ENCODE measurements at places on chromosomes 12 and 14.

- DNase-seq: no peak
Observed at GRCh38 chr12:132222096-132222807, 78.0 kb downstream of the NOC4L start.

DNA sequence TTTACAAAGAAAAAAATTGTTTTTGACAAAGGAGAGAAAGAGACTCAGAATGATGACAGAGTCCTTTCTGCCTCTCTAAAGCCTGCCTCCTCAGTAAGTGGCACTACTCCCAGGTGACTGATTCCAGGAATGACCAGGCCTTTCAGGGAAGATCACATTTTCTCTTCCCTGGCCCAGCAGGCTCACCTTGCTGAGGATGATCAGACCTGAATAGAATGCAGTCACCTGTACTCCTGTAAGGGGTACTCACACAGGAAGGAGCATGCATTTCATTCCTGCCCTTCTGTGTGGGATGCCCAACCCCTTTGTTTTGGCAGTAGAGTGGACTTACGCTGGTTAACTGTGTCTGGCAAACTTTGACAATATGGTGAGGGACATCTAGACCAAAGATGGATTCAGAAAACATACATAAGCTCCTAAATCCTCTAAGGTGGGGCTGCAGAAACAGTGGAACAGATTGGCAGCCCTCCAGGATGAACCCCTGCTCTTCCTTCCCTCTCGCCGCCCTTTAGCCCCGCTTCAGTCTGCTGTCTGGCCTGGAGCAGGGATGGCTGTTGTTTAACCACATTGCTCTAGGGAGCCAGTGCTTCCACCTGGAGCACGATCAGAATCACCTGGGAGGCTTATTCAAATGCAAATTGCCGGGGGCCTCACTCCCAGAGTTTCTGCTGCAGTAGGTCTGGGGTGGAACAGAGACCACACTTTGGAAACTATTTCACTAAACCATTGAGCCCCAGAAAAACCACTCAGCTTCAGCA is 29.8 kb downstream of the ERG28 start:
- DNase-seq: no peak

GRCh38 chr12:88553941-88554658 is 26.2 kb downstream of the KITLG start:
- DNase-seq: no peak

- no peak for DNase-seq
Observed at GRCh38 chr12:131034631-131035244, 81.0 kb downstream of the ADGRD1 start.

DNA sequence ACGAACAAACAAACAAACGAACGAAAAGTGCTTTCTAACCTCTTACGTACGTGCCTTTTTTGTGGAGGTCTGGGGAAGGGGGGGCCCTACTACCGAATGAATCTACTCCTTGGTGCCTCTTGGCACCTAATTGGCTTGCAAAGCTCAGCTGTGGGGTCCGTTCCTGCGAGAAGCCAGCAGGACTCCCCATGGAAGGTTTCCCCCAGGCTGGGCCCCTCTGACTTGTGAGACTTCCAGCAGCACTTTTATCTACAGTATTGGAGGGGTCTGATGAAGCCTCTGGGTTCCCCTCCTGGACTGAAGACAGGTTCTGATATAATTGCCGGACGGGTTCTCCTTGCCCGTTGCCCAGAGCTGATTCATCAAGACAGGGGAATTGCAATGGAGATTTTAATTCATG is 1.2 kb upstream of the TMEM106C start:
- DNase-seq: no peak

DNA sequence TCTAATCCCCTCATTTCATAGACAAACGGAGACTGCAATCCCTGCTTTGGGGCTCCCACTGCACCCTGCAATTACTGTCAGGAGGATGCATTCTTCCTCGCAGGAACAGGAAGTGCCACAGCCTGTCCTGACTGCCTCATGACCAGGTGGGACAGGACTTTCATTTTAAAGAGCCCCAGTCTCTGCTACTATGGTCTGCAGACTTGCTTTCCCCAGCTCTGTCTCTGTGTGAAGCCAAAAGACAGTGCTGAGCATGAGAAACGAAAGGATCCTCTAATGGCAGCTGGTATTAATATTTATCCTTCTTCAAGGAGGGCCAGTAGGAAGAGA is 60.0 kb upstream of the PNMA1 start:
- no peak for DNase-seq

DNA sequence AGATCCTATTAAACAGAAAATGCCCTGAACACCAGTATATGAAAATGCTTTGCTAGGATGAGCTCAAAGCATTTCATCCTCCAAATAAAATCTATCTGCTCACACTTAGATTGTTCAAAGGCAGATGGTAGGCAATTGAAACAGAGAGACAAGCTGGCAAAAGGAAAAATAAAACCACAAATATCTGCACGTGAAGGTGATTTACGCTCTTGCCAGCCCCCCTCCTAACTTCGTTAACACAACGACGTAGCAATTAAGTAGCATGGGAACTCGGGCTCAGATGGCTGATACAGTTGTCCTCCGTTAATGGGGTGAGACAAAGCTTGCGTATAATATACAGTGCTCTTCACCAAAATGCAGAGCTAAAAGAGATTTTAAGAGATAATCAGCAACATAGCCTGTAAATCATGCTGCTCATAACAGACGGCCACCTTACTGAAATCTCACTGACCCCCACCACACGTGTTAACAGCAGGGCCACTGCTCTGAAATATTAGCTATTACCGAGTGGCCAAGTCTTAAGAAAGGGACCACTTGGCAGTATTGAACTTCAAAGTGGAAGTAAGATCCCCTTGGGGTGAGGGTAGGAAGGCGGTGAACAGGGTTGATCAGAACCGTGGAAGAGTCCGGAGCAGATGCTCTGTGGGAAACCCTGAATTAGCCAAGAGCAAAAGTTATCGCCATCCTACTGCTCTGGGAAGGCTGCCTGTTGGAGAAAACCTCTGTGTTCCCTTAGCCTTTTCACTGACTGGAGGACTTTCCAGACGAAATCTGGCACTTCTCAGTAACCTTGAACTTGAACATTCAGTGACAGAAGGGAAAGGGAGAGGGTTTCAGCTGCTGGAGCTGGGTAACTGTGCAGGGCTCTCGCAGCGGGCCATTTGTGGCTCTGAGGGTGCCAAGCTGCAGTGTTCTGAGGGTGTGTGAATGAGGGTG is 23.1 kb downstream of the ETV6 start:
- DNase-seq: no peak

GRCh38 chr12:53561590-53561953 is 54.3 kb upstream of the NPFF start:
- no peak for DNase-seq

DNA sequence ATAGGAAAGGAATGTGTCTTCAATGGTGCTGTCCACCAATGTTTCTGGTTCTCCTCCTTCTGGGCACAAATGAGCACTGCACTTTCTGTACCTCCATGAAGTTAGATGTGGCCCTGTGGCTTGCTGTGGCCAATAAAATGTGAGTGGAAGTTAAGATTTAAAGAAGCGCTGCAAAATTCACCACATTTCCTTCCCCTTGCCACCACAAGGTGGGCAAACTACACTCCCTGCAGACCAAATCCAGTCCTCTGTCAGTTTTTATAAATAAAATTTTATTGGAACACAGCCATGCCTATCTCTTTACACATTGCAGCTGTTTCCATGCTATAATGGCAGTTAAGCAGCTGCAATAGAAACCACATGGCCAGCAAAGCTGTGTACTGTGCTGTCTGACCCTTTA is 141.4 kb upstream of the TMPO start:
- no peak for DNase-seq

- DNase-seq: no peak
Observed at GRCh38 chr14:78848234-78848820, 678.2 kb downstream of the NRXN3 start.

DNA sequence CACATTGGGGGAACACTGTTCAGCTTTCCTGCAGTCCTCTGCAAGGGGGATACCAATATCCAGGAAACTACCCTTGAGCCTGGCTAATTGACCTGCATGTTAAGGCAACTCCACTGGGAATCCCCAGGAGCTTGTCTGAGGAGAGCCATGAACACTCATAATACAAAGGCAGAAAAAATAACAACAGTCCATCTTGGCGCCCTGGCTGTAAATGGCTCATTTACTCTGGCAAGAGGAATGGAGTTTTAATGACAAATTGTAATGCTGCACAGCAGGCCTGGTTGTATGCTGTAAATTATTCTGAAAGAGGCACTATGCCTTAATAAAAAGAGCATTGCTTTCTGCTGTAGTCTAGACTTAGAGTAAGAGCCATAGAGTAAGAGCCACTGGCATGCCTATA is 58.3 kb downstream of the SLC8A3 start:
- no peak for DNase-seq

- no peak for DNase-seq
Observed at GRCh38 chr14:75491376-75491978, 30.8 kb upstream of the BATF start.

DNA sequence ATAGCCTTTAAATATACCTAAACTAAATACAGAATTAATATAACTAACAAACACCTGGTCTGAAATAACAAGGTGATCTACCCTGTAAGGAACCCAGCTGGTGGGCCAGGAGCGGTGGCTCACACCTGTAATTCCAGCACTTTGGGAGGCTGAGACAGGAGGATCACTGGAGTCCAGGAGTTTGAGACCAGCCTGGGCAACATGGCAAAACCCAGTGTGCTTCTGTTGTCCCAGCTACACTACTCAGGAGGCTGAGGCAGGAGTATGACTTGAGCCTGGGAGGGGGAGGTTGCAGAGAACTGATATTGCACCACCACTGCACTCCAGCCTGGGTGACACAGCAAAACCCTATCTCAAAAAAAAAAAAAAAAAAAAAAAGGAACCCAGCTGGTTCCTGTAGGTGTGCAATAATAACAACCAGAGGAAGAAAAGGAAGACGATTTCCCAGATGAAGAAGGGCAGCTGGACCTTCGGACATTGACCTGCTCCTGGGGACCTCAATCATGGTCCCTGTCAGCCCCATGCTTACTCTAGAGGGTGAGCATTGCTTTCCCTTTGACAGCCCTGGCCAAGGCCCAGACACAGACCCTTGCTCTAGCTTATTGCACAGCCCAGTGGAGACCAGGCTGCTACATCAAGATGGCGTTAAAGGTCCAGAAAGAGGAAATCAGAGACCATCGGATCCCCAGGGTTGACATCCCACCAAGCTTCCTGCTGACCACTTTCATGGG is 5.4 kb downstream of the FOS start:
- DNase-seq: peak; percentile 64

GRCh38 chr14:37201724-37202123 is 4.0 kb downstream of the MIPOL1 start:
- DNase-seq: no peak

DNA sequence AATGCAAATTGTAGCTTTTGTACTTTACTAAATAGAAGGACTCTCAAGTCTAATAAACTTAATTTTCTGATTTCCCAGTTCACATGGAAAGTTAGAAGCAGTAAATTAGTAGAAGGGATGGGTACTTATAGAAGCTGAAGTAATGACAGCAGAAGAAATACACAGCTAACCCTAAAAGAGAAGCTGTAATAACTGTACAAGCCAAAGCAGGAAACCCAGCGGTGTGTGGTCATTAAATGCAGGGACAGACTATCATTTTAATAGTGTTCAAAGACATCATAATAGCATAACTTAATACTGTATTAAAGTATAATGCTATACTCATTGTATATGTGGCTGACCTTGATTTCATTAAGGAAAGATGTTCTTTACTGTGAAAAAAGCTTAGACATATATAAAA is 74.9 kb downstream of the PCNX1 start:
- no peak for DNase-seq

DNA sequence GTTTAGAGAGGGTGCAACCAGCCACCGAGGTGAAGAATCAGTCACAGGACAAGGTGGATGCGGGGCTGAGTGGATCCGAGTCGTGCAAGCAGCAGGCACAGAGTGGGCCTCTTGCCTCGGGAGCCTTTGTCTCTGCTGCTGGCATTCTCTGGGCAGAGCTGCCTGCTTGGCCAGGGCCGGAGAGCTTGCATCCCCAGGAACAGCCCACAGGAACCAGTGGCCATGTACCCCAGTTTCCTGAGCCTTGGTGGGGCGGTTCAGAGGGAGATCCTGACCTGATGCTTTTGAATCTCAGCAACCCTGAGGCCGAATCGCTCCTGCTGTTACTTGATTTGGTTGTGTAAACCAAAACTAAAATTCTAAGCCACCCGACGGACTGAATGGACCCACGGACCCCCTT is 50.1 kb upstream of the EIF5 start:
- no peak for DNase-seq

GRCh38 chr12:4228122-4228580 is 45.4 kb upstream of the CCND2 start:
- no peak for DNase-seq

DNA sequence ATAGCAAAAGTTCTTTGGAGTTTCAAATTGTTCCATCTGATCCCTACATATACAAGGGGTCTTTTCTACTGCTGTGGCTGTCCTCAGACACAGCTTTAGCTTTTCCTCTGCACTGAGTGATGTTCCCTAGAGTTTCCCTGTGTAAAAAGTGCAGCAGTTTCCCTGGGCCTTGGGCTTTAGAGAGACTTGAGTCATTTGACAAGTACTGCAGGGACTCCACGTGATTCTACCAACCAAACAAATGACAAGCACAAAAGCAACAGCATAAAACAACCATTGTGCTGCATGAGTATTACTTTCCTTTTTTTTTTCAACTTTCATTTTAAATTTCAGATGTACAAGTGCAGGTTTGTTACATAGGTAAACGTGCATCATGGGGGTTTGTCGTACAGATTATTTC is 272.8 kb downstream of the PDZRN4 start:
- DNase-seq: no peak

- DNase-seq: peak; percentile 96
Observed at GRCh38 chr12:114684098-114684869, at the start of gene TBX3. TBX3 (minus strand) TSS chr12:114684175; CDS start chr12:114683200, 975 bp downstream.

DNA sequence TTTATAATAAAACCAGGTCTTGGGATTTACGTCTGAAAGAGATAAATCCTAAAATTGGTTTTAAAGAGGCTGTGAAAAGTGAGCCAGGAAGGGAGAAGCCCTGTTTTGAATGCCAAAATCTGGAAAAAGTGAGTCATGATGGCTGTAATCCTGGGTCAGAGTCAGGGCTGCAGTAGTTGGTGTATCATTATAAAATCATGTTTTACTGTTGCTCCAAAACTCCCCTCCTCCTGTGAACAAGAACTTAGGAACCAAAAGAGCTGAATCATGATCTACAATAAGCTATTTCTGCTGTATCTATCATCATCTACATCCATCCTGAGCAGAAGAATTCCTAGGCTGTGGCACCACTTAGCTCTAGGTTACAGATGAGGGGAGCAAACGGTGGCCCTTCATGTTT is 79.3 kb downstream of the LMO3 start:
- no peak for DNase-seq

GRCh38 chr14:75980856-75981255 is 939 bp downstream of the TGFB3 start:
- no peak for DNase-seq

All from right forelimb (tissue), 1 donor.